ENCODE measurements at places on chromosomes 13 and 19.

- no peak for DNase-seq
These were observed 18.4 kb downstream of the ZFR2 start for GRCh38 chr19:3850320-3850972.

GRCh38 chr19:13447978-13448377 lies 58.3 kb downstream of the CACNA1A start:
- DNase-seq: no peak

GRCh38 chr19:16160943-16161560 lies 12.3 kb downstream of the CIB3 start:
- DNase-seq: peak; percentile 93

DNA sequence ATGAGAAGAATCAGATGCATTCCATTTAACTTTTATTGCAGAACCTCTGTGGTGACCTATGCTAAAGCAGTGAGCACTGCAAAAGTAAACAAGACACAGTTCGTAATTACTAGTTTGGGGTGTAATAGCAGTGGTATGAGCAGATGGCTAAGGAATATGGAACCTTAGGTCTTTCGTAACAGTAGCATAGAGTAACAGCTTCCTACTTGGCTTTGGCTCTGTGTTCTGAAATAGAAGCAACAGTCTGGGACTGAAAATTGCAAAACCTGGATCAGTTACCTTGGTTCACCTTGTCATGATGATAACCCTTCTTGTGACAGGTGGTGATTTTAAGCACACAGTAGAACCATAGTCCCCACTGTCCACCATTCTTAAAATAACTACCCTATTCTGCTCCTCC lies 303.4 kb downstream of the GPC6 start:
- peak; percentile 40 for DNase-seq

GRCh38 chr13:24176351-24177101 lies 16.0 kb downstream of the SPATA13 start:
- no peak for DNase-seq

- no peak for DNase-seq
These were observed 7.7 kb downstream of the ATP7B start for GRCh38 chr13:52003541-52003940.

DNA sequence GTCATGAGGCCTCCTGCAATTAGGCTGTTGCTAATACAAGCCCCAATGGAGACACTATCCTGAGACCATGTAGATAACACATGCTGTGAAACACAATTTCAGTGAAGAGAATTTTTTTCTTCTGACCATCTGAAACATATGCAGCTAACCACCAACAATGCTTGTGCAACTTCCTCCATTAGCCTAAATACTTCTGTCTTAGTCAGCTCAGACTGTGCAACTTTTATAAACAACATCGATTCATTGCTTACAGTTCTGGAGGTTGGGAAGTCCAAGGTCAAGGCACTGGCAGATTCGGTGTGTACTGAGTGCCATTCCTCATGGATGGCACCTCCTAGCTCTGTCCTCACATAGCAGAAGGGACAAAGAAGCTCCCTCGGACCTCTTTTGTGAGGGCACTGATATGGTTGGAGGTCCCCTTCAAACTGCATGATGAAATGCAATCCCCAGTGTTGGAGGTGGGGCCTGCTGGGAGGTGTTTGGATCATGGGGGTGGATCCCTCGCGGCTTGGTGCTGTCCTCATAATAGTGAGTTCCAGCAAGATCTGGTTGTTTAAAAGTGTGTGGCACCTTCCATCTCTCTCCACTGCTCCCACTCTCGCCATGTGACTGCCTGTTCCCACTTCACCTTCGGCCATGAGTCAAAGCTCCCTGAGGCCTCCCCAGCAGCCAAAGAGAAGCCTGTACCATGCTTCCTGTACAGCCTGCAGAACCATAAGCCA lies 27.7 kb downstream of the STK24 start:
- DNase-seq: peak; percentile 76

DNA sequence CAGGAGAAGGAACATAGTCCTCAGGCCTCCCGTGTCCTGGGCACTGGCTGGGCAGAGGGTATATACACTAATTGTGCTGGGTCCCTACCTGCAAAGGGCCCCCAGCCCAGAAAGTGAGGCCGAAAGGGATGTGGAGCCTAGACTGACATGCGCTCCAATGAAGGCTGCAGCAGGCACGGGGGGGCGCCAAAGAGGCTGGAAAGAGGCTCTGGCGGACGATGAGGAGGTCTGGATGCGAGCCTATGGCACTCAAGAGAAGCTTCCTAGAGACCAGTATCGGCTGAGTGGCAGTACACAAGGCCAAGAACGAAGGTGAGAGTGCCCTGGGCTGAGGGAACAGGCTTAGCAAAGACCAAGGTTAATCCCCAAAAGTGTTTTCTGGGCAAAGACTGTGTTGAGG lies 16.6 kb downstream of the VRK3 start:
- DNase-seq: no peak

DNA sequence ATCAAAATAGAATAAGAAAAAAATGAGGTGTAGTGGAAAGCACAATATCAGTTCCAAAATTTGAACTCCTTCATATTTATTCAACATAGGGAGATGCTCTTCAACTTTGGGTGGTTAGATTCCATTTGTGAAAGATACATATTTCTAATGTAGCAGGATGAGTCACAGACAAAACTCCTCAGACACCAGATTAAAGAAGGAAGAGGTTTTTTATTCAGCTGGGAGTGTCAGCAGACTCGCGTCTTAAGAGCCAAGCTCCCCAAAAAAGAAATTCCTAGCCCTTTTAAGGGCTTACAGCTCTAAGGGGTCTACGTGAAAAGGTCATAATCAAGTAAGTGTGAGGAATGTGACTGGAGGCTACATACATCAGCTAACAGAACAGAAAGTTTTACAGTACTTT lies 6.8 kb upstream of the ZNF765 start:
- no peak for DNase-seq

- DNase-seq: no peak
These were observed 2.9 kb downstream of the NOTCH3 start for GRCh38 chr19:15197942-15198341.

DNA sequence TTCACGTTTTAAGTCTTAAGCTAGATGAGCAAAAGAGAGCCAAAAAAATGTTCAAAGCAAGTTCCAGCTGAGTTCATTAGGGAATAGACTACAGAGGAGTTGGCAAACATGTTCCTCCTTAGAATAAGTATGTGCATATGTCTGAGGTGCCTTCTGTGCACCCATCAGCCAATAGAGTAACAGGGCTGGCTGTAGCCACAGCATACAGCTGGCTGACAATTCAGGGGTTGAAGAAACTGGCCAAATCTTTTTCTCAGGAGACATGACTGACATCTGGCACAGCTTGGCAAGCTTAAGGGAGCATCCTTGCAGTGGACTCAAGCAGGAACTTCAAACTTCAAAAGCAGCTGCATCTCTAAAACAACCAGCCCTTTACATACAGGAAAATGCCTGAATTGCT lies 414.8 kb upstream of the PCDH20 start:
- DNase-seq: no peak

- DNase-seq: peak; percentile 46
These were observed 23.2 kb upstream of the CRTC1 start for GRCh38 chr19:18660051-18660910.

DNA sequence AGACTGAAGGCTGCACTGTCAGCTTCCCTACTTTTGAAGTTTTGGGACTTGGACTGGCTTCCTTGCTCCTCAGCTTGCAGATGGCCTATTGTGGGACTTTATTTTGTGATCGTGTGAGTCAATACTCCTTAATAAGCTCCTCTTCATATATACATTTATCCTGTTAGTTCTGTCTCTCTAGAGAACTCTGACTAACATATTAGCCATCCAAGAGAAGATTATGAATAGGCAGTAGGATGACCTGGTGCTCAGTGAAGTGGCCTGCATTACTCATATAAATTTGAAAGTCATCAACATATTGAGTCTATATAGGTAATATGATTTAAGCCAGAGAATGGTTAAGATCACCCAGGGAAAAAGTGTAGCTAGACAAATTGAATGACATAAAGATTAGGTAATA lies 136.3 kb upstream of the UFM1 start:
- no peak for DNase-seq

DNA sequence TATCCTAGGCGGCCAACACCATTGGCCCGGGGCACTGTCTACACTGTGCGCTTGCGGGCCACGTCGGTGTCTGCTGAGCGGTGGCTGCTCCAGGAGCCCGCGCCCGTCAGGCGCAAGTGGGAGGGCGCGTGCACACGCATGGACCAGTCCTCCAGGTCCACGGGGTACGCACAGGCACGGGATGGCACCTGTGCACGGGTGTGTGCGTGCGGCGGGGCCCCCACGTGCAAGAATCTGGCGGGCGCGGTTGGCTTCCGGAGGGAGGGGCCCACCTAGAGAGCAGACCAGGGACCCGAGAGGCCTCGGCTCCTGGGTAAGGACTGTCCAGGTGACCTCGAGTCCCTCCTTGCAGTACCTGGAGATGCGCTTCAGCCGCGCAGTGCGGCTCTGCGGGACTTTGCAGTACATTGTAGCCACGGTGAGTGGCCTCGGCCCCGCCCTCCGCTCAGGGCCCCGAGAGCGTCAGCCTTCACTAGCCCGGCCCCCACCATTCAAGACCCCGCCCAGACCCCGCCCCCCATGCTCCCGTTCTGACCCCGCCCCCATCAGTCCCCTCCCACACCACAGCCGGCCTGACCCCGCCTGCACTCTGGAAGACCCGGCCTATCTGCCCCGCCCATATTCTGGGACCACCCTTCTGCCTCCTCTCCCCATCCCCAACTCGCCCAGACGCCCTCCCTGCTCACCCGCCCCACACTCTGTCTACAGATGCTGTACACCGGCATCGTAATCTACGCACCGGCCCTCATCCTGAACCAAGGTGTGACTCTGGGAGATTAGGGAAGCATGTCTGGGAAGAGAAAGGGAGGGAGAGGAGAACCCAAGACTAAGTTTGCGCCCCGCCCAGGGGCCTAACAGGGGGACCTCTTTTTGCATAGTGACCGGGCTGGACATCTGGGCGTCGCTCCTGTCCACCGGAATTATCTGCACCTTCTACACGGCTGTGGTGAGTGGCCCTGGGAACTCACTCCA lies 2.3 kb downstream of the SLC5A5 start:
- peak; percentile 48 for DNase-seq

- peak; percentile 28 for DNase-seq
These were observed 868 bp upstream of the EGLN2 start for GRCh38 chr19:40797963-40798682.

DNA sequence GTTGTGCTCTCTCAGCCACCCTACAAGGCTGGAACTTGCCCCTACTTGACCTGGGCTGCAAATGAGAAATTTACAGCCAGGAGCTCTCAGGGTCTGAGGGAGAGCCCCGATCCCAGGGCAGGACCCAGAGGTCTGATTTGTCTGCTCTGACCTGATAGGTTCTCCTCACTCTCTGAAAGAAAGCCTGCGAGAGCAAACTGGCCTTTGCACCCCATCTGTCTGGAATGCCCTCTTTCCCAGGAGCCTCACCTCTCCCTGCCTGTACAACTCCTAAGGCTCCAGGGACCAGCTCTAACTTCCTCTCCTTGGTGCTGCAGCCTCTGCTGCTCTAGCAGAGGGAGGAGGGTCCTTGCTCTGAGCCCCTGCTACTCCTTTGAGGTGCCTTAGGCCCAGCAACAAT lies 137.8 kb downstream of the UQCRFS1 start:
- DNase-seq: no peak

GRCh38 chr19:15575406-15575805 lies 39.6 kb upstream of the CYP4F8 start:
- no peak for DNase-seq

- DNase-seq: no peak
These were observed 478.4 kb downstream of the FOXO1 start for GRCh38 chr13:40187841-40188591.

DNA sequence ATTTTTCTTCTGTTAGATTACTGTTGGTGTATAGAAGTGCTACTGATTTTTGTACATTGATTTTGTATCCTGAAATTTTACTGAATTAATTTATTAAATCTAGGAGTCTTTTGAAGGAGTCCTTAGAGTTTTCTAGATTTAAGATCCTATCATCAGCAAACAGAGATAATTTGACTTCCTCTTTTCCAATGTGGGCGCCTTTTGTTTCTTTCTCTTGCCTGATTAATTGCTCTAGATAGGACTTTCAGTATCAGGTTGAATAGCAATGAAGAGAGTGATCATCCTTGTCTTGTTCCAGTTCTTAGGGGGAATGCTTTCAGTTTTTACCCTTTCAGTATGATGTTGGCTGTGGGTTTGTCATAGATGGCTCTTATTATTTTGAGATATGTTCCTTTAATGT lies 5.6 kb upstream of the CD33 start:
- no peak for DNase-seq

GRCh38 chr13:40980461-40980860 lies 38.7 kb downstream of the ELF1 start:
- DNase-seq: no peak

- peak; percentile 89 for DNase-seq
These were observed 7.1 kb downstream of the LIPE start for GRCh38 chr19:42420055-42420544.

GRCh38 chr13:25149711-25150110 lies 22.4 kb downstream of the AMER2 start:
- no peak for DNase-seq

GRCh38 chr13:33519561-33520467 lies 234.3 kb upstream of the STARD13 start:
- no peak for DNase-seq

GRCh38 chr13:20350382-20350763 lies 118.3 kb upstream of the GJB6 start:
- DNase-seq: no peak

- DNase-seq: no peak
These were observed 8.8 kb downstream of the DCAF15 start for GRCh38 chr19:13960863-13961784.

DNA sequence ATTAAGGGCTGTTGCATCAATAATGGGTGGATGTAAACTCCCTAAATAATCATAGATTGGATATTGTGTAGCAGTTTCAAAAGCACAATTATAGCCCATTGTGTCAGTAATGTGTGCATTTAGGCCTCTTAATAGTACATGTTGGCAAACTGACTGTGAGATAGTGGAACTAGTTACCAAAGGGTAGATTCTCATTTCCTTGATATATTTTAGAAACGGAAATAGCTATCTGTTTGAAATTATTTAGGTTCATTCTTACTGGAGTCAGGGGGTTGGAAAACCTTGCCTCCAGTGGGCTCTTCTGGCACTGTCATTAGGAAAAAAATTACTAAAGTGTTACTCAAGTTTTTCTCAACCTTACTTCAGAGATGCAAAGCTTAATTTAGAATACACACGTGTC lies 1074.9 kb downstream of the PCDH17 start:
- DNase-seq: no peak

GRCh38 chr13:72896869-72897268 lies 114.9 kb downstream of the PIBF1 start:
- no peak for DNase-seq

GRCh38 chr13:45847554-45848224 lies 3.9 kb downstream of the SIAH3 start:
- DNase-seq: no peak

GRCh38 chr19:10283301-10284064 lies 3.3 kb upstream of the ICAM4 start:
- no peak for DNase-seq

- DNase-seq: no peak
These were observed 17.4 kb upstream of the SDHAF1 start for GRCh38 chr19:35977446-35978222.

GRCh38 chr19:34589730-34590129 lies 87.2 kb downstream of the SCGB2B2 start:
- DNase-seq: no peak
